ENCODE measurements at places on chromosomes 5 and 9.

DNA sequence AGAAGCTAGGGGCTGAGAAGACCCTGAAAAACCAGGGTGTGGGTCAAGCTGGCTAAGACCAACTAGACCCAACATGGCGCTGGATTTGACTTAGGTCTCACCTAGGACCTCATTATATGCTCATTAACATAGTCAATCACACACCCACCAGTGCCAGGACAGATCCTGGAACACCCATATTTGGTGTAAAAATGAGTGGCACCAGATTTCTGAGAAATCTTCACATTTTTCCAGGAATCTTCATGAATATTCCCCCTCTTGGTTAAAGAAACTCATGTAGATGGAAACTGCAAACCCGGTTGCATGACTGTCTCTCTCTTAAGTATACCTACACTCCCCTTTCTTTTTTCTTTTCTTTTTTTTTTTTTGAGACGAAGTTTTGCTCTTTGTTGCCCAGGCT, 17.9 kb upstream of the RAB14 start:
- DNase-seq: no peak

- DNase-seq: no peak
These were observed 42.3 kb upstream of the NR3C1 start for GRCh38 chr5:143445776-143446175.

- no peak for DNase-seq
These were observed 58.3 kb downstream of the UHRF2 start for GRCh38 chr9:6471231-6471850.

GRCh38 chr9:121886759-121887485, 206.2 kb downstream of the TTLL11 start:
- no peak for DNase-seq

- DNase-seq: no peak
These were observed 8.2 kb upstream of the ZFYVE16 start for GRCh38 chr5:80399526-80400239.

DNA sequence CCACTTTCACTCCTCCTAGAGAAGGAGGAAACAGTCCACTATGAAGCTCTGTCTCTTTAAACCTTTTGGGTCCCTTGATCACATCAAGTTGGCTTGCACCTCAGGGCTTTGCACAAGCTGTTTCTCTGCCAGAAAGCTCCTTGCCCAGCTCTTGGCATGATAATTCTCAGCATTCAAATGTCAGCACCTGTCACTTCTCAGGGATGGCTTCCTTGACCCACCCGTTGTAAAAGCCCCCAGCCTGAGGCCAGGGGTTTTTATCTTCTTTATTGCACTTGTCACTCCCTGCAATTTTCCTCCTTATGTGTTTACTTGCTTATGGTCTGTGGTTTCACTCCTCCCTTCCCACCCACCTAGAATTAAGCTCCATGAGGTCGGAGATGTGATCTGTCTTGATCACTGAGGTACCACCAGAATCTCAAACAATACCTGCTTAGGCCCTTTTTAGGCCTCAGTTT, 200.7 kb upstream of the TBC1D2 start:
- DNase-seq: no peak

DNA sequence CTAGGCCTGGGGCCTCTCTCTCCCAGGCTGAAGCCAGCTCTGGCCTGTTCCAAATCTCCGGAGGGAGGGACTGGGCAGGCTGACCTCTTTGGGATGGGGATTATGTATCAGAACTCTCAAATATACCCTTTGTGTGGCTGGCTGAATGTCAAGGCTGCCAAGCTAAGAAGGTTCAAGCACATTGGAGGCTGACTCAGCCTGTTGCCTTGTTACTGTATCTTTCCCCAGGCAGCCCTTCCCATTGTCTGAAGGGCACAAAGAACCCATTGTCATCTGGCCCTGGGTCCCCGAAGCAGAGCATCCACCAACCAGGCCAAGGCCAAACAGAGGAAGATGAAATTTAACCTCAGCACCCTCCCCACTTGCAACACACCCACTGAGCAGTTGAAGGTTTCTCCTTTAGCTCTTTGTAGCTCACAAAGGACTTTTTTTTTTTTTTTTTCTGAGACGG, 7.3 kb upstream of the SPARC start:
- no peak for DNase-seq

- no peak for DNase-seq
These were observed 165.0 kb upstream of the GPR151 start for GRCh38 chr5:146680846-146681584.

DNA sequence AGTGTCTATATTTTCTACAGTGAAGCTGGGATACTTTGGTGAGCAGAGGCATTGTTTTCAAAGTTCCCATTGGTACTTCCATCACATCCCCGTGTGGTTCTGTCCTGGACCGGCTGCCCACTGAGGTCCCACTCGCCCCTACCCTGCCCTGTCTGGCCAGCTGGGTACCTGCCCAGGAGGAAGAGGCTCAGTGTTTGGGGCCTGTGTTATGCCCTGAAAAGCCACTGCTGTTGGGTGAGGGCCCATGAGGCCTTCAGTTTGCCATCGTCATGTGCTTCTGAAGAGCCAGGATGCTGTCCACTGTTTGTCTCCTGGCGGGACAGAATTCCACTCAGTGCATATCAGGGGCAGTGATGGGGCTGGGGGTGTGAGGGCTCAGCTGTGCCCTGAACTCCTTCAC, 2.6 kb upstream of the CEP72 start:
- DNase-seq: no peak

GRCh38 chr9:116390303-116391228, 237.0 kb downstream of the PAPPA start:
- no peak for DNase-seq

- DNase-seq: no peak
These were observed 501.0 kb upstream of the EDIL3 start for GRCh38 chr5:84885485-84886258.

DNA sequence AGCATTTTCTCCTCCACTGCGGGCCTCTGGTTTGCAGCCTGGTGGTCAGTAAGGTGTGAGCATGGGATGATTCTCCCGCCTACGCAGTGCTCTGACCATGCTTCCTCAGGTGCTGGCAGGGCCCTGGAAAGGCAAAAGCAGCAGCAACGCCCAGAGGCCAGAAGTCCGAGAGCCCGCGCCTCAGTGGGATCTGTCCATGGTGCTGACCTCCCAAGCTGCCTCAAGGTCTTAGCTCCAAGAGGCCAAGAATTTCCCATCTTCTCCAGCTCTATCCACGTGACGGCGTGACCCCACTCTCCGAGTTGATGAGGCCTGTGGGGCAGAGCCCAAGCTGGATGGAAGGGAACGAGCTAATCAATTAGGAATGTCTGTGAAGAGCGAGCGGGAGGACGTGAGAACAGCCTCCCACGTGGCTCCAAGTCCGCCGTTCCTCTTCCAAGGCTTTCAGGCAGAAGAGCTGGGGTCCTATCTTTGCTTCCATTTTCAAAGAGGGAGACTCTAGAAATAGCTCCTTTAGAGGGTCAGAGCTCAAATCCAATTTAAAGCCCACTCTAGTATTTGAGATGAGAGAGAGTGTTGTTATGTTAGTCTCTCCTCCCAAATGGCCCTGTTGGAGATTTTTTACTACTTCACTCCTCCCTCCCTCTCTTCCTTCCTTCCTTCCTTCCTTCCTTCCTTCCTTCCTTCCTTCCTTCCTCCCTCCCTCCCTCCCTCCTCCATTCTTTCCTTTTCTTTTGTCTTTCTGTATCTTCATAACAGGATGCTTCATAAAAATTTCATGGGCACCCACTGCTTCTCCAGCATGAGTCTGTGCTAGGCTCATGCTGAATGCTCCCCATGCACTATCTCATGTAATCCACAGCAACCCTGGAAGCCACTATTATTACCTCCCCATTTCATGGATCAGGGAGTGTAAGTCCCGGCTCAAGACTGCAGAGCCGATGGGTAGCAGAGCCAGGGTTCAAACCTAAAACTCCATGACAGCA, 69.3 kb downstream of the OLFM1 start:
- DNase-seq: no peak

DNA sequence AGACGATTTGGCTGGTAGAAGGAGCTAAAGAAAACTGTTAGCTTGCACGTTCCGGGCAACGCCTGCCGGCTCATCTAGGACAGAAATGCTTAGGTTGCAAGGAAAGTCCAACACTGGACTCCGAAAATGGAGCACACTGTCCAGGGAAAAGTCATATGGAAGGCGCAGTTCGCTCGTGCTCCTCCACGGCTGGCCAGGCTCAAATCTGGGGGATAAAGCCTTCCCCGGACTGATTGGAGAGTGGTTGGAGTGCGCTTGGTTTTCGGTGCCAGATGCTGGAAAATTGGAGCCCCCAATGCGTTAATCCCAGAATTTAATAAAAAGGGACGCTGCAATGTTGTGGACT, 955 bp downstream of the CDH6 start:
- DNase-seq: no peak

- DNase-seq: no peak
These were observed 85.6 kb downstream of the MACROH2A1 start for GRCh38 chr5:135313405-135313804.

DNA sequence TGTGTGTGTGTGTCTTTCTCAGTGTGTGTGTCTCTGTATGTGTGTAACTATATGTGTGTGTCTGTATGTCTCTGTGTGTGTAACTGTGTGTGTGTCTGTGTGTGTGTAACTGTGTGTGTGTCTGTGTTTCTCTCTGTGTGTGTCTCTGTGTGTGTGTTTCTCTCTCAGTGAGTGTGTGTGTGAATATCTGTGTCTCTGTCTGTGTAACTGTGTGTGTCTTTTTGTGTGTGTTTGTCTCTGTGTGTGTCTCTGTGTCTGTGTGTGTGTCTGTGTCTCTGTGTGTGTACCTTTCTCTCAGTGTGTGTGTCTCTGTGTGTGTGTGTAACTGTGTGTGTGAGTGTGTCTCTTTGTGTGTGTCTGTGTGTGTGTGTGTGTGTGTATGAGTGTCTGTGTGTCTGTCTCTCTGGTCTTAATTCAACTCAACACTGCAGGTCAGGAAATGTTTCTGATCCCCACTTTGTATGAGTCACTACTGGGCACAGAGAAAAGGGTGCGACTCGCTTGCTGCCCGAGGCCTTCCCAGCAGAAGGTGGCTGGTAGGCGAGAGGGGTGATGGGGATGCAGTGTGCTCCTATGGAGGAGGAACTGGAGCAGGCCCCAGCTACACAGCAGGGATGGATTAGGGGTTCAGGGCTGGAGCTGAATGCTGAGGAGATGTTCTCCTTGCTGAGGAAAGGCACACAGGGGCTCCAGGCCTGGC, 52.1 kb downstream of the NSG2 start:
- DNase-seq: no peak

DNA sequence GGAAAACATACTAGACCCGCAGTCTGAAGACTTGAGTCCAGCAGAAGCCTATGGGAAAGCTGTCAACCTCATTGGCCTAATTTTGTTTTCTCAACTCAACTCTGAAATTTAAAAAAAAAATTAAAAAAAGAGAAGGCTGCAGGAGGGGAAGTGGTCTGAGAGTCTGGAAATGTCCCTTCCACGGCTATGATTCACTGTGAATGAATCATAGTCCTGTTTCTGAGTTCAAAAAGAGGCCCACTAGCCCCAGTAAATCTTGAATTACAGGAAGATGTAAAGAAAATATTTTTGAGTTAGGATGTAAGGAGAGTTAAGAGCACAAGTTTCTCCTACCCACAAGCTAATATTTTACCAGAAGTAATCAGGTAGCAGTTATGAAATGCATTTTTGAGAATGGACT, 565.5 kb upstream of the DMAC1 start:
- DNase-seq: no peak

DNA sequence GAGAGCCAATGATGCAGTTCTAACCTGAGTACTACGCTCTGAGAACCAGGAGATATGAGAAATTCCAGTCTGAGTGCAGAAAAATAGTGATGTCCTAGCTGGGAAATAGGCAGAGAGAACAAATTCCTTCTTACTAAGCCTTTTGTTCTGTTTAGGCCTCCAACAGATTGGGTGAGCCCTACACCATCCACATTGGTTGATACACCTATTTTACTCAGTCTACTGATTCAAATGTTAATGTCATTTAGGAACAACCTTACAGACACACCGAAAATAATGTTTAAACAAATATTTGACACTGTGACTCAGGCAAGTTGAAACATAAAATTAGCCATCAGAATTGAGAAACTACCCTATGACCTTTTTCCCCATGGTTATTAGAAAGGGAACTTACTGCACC, 333.9 kb upstream of the IZUMO3 start:
- DNase-seq: no peak

DNA sequence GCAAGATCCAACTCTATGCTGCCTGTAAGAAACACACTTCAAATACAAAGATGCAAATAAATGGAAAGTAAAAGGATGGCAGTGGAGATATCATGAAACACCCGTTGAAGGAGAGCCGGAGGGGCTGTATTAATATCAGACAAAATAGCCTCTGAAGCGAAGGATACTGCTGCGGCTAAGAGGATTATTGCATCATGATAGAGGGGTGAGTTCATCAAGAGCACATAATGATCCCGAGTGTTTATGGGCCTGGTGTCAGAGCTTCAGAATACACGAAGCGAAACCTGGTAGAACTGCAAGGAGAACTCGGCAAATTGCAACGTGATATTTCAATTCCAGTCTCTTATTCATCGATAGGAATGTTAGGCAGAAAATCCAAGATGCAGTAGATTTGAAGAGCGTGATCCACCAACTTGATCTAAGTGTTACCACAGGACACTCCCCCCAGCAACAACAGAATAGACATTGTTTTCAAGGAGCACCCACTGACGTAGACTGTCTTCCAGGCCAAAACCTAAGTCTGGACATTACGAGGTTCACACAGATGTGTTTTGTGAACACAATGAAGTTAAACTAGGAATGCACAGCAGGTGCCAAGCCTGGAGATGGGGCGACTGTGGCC, 27.7 kb upstream of the QSOX2 start:
- no peak for DNase-seq

DNA sequence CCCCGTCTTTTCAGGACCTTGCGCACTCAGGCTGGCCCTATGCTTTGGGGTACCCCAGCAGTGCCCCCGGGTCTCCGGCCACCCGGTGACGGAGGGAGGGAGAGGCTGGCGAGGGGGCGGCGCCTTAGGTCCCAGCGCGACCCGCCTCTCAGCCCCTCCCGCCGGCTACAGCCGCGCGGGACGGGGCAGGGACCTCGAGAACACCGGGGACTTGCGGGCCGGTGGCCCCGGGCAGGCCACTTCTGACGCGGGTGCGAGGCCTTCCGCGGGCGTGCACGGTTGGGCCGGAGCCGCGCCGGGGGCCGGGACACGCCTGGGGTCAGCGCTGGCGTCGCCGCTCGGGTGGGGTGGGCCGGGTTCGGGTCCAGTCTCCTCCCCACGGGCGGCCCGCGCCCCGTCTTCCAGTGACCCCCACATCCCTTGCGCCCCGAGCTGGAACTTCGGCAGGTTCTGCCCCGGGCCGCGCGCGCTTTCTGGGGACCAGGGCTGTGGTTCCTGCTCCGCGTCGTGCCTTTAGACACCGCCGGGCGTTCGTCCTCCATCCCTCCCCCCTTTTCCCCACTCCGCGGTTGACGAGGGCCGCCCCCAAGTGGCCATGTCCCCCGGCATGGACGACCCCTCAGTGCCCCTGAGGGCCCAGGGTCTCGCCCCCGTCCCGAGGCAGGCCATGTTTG, 3.8 kb upstream of the SQSTM1 start:
- DNase-seq: no peak

Measured in NCI-H2081 treated with DMSO at 0.1 percent for 48 hours (cell line).